Hippocampal formation (tissue), 2 donors: ENCODE measurements at places on chromosomes 4 and X.

- no peak for DNase-seq
These were observed 10.8 kb downstream of the HCFC1 start for GRCh38 chrX:153960786-153961185.

DNA sequence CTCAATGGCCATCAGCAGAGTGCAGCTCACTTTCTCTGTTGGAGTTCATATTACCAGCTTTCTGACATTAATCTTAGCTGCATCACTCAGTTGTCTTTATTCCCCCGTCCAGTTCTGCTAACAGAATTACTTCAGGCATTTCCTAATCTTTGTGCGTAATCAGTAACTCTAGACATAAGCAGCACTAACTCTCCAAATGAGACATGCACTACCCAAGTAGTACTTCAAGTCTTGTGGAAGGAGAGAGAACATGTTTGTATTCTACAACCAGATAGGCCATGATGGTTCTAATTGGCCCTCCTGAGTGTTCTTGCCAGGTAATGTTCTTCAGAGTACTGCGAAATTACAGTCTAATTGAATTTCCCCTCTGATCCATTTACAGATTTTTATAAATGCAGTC, 448.5 kb upstream of the RPS6KA3 start:
- no peak for DNase-seq

DNA sequence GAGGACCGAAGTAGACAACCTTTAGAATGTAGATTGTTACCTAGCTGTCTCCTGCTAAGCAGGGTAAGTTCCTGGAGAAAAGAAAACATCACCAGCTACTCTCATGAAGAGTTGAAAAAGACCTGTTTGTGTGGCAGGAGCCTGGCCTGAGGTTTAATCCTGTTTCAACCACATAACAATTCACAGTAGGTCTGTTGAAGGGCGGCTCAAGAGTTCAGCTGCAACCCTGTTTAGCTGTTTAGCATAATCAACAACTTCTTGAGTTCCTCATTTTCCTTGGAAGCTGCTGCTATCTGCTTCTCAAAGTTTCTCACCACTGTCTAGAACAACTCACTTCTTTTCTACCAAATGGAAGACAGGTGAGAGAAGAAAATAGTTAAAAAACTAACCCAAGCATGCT, 170.4 kb upstream of the TET2 start:
- no peak for DNase-seq

- no peak for DNase-seq
These were observed 121.3 kb downstream of the CBR4 start for GRCh38 chr4:168888715-168889215.

DNA sequence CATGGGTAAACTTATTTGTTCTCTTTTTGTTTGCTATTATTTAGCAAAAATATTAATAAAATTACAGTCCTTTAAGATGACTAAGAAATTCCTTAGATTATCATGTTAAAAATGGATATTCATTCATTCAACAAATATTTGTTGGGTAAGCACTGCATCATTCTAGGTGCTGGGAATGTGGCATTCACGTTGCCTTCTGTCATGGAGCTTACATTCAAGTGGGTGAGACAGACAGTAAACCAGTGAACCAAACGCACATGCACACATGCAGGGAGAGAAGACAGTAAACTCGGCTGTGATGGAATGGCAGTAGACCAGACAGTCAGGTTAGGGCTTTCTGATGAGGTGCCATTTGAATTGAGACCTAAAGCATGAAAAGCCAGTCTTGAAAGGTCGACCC, 91.8 kb downstream of the STOX2 start:
- DNase-seq, result no peak

DNA sequence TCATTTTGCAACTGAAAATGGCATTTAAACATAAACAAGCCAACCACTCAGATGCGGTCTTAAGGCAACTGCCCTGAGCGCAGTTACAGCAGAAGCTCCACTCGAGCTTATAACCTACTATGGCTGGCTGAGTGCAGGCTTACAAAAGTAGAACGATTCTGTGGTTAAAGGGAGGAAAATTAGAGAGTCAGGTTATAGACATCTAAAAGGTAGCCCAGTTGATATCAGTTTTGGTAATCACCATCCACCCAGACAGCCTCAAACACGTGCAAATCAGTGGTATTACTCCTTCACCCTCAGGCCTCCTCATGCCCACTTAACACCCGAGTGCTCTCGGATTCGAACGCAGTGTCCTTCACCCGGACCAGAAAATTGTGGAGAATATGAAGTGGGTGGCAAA, 3.1 kb downstream of the LEF1 start:
- no peak for DNase-seq

- DNase-seq, result peak; percentile 1
These were observed 287.2 kb downstream of the OPHN1 start for GRCh38 chrX:68146054-68146453.

DNA sequence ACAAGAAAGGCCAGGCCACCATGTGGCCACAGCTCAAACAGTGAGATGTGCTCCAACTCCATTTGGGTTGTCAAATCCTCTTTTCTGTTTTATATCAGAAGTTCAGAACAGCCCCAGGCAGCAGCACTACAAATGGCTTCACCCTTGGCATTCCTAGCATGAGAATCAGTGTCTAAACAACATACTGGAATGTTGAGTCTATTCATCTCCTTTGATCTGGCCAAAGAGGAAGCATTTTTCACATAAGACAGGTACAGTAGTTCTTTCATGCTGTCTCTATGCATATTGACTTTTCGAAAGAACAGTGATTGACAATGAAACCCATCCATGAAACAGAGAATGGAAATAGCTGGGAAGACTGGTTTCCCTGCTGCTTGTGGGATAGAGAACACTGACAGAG, 289.5 kb downstream of the USP46 start:
- DNase-seq, result no peak

DNA sequence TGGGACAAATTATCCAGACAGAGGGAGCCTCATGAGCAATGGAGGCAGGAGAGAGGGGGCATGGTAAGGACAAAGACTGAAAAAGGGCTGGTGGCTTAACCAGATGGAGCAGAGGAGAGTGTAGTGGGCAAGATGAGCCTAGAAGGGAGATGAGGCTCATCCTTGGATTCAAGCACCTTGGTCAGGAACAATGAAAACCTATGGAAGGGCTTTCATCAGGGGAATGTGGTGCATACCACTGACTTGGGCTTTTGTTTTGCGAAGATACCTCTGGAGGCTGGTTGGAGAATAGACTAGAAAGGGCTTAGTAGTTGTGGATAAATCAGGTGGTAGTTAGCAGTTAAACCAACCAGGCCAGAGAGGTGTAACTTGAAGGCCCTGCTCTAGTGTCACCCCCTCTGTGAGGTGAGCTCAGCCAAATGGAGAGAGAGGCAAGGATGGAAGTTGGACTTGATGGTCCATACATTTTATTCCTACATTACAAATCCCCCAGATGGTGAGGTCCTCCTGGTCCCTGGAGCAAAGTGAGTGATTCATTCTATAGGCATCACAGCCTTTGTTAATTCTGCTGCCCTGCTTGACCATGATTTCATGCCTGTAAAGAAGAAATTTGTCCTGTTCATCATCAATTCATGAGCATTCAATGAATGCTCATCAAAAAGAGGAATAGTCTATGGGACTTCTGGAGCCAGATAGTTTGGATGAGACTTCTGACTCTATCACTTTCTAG, 264.8 kb upstream of the IGFBP7 start:
- DNase-seq, result no peak

- DNase-seq, result no peak
These were observed 95.1 kb upstream of the IQCM start for GRCh38 chr4:149910604-149911350.

DNA sequence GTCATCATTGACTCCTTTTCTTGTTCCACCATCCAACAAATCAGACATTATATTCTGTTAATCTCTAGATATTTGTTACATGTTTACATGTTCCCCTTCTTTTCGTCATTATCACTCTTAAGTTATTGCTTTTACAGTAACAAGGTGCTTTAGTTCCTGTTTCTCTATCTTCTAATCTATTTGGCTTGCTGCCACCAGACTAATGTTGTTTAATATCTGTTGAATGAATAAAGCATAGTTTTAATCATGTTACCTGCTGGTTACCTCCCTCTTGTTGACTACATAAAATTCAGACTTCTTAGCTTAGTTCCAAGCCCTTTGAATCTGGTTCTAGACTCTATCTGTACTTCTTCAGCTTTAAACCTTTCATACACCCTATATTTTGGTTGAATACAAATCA, 129.8 kb upstream of the TRIM2 start:
- no peak for DNase-seq

GRCh38 chrX:151753313-151754046, 18.9 kb downstream of the CNGA2 start:
- DNase-seq, result peak; percentile 3

DNA sequence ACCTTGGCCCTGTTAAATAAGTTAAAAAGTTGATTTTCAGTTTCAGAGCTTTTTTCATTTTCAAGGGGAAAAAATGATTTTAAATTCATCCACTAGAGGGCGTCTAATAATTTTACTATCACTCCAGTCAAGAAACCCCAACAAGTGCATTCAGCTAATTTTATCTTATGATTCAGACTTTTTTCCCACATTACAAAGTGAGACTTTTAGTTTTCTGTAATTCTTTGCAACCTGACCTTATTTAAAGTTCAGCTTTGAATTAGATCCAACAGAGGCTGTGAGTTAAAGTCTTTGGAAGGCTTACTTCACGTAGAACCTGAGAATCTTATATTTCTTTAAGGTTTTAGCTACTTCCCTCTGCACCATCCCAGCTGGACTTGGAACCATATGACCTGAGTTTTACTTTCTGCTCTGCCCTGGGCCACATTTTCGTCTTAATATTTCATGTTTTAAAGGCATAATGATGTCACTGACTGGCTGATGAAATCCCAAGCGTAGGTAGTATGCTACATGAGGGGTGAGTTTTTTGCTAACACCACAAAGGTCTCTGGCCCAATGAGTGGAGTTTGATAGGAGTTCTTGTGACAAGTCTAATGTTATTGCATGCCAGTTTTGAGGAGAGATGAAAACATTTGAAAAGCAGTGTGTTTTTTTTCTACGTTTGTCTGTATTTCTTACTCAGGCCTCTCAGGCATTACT, 7.2 kb downstream of the GNRHR start:
- DNase-seq, result no peak

- no peak for DNase-seq
These were observed 156.1 kb downstream of the GRXCR1 start for GRCh38 chr4:43048570-43048969.

- no peak for DNase-seq
These were observed 124.6 kb upstream of the ENPP6 start for GRCh38 chr4:184342167-184342856.

DNA sequence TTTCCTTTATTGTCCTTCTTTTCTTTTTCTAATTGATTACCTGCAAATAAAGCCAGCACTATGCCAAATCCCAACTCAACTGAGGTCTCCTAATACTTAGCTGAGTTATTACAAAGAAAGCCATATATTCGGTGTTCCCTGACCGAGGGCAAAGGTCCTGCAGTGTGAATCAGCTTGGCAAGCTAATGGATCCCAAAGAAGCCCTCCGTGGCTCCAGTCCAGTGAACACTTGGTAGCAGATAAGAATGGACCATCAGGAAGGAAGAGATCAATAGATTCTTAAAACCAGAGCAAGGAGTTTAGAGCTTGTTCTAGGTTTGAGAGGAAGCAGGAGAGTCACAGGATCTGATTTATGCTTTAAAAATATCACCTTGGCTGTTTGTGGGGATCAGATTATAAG, 8.5 kb downstream of the LDB2 start:
- DNase-seq, result no peak

GRCh38 chr4:16158504-16158852, 67.8 kb downstream of the TAPT1 start:
- no peak for DNase-seq
